ENCODE measurements at places on chromosomes 11 and 22.
A peak's percentile ranks its signal among the peaks of the same experiment; 100 is the strongest.

DNA sequence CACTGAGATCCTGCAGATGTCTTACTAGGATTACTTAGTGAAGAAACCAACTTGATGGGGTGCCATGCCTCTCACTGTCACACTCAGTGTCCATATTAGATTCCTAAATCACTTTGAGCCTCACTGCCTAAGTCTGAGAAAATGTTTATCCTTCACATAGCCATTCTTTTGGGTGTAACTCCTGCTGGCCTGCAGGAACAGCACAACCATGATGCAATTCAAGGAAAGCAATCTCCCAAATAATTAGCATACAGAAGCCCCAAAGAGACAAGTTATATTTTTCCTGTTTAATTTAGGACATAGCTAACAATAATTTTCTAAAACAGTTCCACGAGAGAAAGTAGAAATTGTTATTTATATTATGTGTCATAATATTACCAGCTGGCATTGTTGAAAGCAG, 655.5 kb downstream of the KCNA4 start:
- no peak for DNase-seq

DNA sequence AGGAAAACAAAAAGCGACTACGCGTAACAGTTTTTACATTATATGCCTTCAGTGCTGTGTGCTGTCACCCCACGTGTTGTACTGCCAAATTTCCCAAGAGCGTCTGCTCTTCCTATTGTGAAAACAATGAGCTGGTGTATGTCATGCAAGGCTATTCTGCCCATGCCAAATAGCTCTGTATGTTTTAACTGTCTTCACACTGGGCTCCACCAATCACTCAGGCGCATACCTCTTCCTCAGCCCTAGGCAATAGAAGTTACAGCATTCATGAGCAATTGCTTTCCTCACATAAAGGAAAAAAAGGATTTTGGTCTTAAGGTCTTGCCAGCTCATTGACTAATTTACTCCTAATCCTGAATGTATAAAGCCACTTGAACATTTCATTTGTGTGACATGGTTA, 606.8 kb downstream of the NTM start:
- DNase-seq, result no peak

DNA sequence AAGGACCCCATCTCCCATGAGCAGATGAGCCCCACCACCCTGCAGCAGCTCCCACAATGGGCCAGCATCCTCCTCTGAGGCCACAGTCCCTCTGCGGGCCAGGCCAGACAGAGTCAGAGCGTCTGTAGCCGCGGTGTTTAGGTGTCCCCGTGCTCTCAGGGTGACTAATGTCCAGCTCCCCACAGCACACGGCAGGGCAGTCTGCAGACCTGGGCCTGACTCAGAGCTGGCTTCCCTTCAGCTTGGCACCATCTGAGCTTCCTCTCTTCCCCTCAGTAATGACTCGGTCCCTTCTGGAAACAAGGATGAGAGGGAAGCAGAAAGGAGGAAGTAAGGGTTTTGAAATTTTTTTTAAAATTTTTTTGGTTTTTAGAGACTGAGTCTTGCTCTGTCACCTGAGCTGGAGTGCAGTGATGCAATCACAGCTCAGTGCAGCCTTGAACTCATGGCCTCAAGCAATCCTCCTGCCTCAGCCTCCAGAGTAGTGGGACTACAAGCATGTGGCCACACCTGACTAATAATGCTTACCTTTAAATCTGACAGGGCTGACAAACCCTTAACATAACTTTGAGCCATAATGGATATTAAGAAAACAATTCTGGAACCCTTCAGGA, 28.5 kb downstream of the LRRC74B start:
- DNase-seq, result no peak

DNA sequence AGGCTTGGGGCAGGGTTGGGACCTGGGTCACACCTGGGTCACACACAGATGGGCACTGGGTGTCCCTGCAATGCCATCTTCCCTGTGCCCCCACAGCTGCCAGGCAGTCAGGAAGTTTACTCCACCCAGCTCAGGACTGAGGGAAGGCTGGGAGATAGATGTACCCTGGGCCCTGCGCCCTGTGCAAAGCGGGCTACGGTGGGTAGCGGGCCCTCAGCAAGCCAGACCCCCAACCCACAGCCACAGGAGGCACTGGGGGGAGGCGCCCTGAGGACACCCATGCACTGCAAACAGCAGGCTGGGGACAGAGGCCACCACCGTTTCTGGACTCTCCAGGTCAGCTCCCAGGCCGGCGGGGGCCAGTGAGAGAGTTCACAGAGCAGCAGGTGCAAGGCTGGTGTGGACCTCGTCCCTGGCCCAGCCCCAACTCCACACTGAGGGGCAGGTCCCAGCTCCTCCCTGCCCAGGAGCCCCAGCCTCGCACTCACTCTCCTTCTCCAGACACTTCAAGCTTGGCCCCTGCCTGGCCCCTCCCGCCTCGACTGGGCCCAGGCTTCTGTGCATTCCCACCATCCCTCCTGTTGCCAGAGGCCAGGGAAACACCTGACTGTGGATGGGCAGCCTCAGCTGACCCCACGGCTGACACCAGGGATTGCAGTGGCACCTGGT, 4.9 kb downstream of the DUSP8 start:
- no peak for DNase-seq

DNA sequence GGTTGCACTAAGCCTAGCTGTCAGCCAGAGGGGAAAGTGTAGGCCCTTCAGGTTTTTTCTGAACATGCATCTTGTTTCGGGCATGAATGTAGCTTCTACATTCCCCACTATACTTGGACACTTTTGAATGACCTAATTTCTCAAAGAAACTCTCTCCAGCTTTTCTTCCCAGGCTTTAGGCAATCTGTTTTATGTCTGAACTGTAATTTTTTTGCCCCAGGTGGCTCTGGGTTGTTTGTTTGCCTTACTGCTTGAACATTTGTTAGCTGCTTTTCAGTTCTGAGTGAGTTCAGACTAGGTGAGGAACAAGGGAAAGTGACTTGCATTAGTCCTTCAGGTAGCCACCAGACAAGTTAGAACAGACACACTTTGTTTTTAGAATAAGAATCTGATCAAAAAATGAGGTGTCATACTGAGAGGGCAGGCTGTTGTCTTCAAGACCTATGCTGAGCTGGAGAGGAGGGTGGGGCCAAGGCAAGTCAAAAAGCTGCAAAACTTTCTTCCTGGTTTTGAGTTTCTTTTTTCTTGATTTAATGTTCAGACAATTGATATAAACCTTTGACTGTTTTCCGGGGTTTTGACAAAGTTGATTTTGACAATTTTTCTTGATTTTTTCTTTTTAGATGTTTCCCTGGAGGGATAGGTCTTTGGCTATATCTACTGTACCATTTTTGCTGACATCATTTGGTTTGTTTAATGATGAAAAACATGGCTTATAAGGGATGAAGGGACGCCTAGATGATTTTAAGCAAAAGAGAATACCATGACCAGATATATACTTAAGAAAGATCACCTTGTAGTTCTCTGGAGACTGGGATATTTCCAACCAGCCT, 182.8 kb downstream of the WNT11 start:
- no peak for DNase-seq

- no peak for DNase-seq
These were observed 29.6 kb downstream of the POLDIP3 start for GRCh38 chr22:42585096-42585495.

GRCh38 chr22:36405671-36406538, 18.1 kb upstream of the MYH9 start:
- no peak for DNase-seq

GRCh38 chr11:118572061-118572980, at the start of gene ARCN1:
Gene ARCN1 (plus strand): TSS chr11:118572409. CDS start chr11:118572548, 139 bp downstream.
- peak; percentile 80 for DNase-seq

- no peak for DNase-seq
These were observed 19.2 kb upstream of the PGM2L1 start for GRCh38 chr11:74417379-74417804.

Data from effector CD8-positive, alpha-beta T cell (primary cell).